ENCODE measurements at places on chromosomes 7 and 10.

DNA sequence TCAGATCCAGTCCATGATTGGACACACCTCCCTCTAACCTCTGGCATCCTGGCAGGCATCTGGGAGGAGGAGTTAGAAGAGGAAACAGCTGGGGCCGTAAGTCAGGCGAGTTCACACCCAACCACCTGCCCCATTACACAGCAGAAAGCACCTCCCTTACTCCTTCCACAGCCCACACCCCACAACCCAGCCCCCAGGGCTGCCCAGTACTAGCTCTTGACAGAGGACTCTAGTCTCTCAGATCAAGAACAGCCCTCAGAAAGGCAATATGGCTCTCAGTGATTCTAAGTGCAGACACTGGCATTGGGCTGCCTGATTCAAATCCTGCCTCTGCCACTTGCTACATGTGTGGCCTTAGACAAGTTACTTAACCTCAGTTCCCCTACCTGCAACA is 34.1 kb downstream of the KCNMA1 start:
- DNase-seq, result no peak

GRCh38 chr10:79336276-79336675 is 11.0 kb upstream of the PPIF start:
- no peak for DNase-seq

GRCh38 chr10:105241254-105241653 is 600.2 kb downstream of the SORCS3 start:
- no peak for DNase-seq

DNA sequence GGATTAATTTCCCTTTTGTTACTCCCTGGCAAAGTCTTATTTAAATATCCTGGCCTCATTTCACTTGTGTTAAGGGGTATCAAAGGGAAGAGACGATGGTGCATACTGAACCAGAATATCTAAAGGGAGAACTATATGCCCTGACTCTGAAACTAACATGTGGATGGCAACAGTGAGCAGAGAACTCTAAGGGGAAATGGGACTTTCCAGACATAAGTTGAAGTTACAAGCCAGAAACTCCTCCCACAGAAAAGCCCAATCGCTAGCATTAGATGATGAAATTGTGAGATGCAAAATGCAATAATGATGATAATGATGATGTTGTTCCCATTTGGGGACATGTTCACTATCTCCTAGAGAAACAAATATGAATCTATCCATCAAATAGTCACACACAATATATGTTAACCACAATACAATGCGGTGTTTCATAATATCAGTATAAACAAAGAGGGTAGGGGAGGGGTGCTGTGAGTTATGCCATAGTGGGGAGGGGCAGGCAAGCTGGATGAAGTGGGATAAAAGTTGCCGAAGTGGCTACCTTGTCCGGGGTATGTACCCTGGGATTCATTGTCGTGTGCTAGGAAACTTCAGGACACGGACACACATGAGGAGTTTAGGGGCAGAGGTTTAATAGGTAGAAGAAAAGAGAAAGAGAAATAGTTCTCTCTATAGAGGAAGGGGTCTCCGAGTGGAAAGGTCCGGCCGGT is 37.1 kb downstream of the TMEM229A start:
- no peak for DNase-seq
